ENCODE measurements at places on chromosomes 1 and 21.
A peak's percentile ranks its signal among the peaks of the same experiment; 100 is the strongest.

- DNase-seq = no peak
Observed at GRCh38 chr21:45262616-45263015, 25.1 kb downstream of the POFUT2 start.

- no peak for DNase-seq
Observed at GRCh38 chr21:42534421-42535378, 21.0 kb downstream of the SLC37A1 start.

GRCh38 chr21:44425895-44426662 lies 29.2 kb upstream of the LRRC3 start:
- DNase-seq = no peak

- no peak for DNase-seq
Observed at GRCh38 chr1:35834218-35834617, 26.4 kb downstream of the AGO4 start.

DNA sequence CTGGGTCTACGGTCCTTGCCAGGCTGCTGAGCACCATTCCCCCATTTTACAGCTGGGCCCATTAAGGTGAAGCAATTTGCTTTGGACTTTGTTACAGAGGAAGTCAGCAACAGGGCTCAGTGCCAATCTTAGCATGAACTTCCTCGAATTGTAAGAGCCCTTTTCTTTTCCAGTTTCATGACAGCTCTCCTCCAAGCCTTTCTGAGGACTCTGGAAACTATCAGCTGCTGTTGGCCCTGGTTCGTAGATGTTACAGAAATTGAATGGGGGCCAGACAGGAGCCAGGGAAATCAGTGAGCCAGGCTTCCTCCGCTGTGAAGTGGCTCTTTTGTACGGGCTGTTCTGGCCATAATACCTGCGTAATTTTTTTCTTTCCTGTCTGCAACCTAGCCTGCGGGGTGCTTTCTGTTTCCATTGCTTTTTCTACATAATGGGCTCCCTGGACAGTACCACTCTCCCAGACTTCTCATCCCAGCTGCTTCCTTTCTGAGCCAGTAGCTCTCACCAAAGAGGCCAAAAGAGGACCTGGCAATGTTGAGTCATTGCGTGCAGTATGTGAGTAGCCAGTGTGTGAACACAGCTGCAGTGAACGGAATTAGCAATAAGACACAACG lies 386.3 kb downstream of the DISC1 start:
- DNase-seq = no peak

GRCh38 chr1:180135535-180135934 lies 19.1 kb upstream of the QSOX1 start:
- no peak for DNase-seq

DNA sequence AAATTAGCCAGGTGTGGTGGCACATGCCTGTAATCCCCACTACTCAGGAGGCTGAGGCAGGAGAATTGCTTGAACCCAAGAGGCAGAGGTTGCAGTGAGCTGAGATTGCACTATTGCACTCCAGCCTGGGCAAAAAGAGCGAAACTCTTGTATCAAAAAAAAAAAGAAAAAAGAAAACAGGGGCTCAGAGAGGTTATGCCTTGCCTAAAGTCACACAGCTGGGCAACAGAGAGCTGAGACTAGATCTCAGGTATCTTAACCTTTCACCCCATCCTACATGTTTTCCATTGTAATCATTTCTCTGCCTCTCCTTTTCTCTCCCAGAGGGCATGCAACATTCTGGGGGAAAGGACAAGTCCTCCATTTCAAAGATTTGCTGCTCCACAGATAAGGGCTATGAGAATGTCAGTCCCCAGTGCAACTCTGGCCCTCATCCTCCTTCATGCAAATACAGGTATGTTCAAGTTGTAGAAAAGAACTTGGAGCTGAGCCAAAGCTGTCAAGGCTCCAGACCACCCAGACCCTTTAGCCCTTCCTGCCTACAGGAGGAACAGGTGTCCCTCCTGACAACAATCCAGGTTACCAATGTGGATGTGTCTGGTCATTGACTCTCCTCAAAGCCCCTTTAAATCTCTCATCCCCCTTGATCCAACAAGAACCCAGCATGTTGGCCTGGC lies 6.9 kb downstream of the SLC9A1 start:
- no peak for DNase-seq

GRCh38 chr1:222373831-222374602 lies 173.9 kb downstream of the HHIPL2 start:
- DNase-seq = no peak

- no peak for DNase-seq
Observed at GRCh38 chr1:29896791-29897714, 660.7 kb downstream of the PTPRU start.

DNA sequence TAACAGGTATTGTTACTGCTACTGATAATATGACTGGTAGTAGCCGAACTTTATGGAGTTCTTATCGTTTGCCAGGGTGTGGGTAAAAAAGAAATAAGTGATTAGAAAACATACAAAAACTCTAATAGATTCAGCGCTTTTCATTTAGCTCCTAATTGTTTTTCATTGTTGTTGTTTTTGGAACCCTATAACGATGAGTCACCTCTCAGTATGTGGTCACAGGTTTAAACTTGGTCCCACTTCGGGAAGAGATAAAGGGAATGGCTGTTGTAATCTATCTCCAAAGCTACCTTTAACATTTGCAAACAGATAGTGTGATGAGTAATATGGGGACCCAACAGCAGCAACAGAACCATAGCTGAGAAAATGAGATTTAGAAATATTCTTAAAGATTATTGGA lies 62.7 kb upstream of the BCL10 start:
- DNase-seq = no peak

- no peak for DNase-seq
Observed at GRCh38 chr1:234573711-234574299, 36.2 kb downstream of the IRF2BP2 start.

DNA sequence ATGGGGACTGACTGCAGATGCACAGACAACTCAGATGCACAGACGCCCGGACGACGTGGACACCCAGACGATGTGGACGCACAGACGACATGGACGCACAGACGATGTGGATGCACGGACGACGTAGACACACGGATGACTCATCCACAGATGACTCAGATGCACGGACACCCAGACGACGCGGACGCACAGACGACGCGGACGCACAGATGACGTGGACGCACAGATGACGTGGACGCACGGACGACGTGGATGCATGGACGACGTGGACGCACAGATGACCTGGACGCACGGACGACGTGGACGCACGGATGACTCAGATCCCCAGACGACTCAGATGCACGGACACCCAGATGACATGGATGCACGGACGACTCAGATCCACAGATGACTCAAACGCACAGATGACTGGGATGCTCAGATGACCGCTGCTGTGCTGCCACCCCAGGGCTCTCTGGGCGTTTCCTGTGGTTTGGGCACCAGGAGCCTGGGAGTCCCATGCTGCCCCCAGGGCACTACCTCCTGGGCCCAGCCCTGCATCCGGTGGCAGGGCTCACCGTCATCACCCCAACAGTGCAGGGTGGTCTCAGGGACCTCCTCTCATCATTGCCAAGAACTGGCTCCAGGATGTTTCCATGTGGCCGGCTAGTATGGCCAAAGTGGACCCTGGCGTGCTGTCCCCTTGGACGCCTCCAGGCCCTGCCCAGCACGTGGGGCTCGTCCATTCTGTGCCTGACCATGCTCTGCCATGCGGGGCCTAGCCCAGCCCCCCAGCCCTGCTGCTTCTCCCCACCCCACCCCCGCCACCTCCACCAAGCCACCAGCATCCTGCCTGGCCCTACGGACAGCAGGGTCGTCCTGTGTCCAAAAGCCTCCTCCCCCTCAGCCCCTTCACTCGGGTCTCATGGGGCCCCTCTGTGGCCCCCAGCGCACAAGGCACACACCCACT lies 14.0 kb downstream of the FAAP20 start:
- DNase-seq = no peak

GRCh38 chr1:246146804-246147523 lies 360.1 kb downstream of the SMYD3 start:
- no peak for DNase-seq

DNA sequence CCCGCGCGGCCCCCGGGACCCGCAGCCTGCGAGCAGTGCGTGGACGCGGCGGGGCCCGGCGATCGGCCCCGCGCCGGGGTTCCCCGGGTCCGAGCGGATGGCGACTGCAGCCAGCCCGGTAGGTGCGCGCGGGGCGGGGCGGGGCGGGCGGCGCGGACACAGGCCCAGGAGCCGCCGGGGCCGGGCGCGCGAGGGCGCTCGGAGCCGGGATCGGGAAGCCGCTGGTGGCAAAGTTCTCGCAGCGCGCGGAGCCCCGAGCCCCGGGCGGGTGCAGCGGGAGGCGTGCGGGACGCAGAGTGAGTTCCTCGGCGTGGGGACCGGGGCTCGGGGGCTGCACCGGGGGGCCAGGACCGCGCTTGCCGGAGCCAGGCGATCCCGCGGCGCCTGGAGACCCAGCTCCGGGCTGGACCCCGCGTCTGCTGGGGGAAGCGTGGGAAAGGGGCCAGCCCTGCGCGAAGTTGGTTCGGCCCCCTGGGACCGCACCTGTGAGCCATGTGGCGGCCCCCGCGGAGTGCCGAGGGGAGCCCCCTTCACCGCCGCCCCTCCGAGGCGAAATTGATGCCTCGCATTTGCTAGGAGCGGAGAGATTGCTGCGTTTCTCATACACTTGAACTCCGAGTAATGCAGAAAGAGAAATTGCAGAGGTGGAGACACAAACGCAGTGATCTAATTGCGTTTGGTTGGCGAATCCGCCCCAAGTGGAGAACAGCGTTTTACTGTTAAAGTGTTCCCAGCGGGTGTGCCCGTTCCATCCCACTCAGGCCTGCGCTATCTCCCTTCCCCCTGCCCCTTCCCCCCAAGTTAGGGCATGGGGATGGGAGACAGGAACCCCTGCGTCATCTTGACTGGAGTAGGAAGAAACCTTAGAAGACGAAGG lies 228.9 kb upstream of the TMEM51 start:
- no peak for DNase-seq

DNA sequence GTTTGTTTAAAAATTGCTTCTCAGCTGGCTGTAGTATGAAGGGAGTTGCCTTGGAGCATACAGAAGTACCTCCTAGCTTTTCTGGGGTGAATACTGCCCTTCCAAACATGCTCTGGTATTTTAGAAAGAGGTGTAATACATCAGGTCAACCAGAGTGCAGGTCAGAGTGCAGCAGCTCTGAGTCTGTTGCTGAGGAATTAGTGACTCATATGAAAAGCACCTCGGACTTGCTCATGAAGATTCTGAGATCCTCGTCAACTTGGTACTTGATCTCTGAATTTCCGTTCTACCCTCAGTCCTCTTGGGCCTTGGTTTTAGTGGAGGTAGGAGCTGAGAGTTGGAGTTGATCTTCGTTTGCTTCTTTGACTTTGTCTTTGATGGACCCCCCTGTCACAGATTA lies 67.3 kb downstream of the NOS1AP start:
- no peak for DNase-seq

DNA sequence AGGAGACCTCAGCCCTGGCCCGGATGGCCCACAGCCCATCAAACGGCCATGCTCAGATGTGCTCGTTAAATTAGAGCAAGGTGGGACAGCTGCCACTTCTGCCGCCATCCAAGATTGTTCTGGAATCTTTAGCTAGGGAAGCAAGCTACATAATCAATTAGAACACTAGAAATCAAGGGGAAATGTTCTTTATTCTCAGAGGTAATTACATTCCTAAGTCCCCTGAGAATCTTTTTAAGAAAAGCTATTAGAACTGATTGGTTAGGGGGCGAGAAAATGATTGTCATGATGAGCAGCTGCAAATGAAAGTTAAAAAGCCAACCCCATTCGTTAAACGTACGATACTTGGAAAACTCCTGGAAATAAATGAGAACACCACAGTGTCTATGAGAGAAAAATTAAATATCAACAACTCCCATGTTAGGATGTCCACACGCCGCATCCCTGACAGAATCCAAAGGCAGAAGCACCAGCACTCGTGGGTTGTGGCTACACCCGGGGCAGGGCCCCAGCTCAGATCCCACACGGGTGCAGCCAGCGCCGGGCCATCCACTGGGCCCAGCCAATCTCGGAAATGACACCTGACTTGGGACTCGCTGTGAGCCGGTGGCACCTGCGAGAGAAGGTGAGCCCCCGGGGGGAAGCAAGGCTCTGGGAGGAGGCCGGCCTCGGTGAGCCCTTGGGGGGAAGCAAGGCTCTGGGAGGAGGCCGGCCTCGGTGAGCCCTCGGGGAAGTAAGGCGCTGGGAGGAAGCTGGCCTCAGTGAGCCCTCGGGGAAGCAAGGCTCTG lies 37.6 kb downstream of the KRTAP10-1 start:
- DNase-seq = no peak

GRCh38 chr21:39519835-39520234 lies 68.1 kb downstream of the SH3BGR start:
- DNase-seq = no peak

GRCh38 chr1:200959411-200959921 lies 64.0 kb downstream of the KIF21B start:
- no peak for DNase-seq

GRCh38 chr1:38308780-38309179 lies 262.2 kb upstream of the POU3F1 start:
- DNase-seq = no peak

GRCh38 chr21:41859297-41859980 lies 19.7 kb downstream of the PRDM15 start:
- no peak for DNase-seq

DNA sequence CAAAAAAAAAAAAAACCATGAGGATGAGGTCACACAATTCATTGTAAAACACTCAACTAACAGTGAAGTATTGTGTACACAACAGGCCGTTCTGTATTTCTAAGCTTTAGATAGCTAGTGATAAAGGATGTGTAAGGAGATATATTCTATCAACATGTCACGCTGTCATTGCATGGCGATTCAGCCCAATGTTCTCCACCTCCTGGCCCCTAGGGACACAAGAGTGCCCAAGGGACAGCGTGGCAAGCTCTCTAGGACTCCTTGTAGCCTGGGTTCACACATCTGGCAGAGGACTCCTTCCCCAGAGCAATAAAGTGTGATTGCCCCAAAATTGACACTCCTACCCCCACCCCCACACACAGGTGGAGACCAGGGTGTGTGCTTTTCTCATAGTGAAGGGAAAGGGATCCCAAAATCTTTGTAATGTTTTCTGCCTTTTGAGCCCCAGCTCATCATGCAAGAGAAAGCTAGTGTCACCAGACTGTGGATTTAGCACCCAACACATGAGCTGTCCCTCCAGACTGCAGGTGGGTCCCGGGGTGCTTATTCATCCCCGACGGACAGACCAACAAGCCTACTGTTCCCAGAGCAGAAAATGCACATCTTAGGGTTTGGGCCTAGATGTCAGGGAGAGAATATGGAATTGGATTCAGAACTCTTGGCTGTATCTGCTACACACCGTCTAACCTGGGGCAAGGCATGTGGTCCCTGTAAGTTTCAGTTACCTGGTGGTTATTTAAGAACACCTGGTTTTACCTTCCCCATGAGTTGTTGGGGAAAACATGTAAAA lies 11.5 kb downstream of the TMPRSS3 start:
- no peak for DNase-seq

- DNase-seq = no peak
Observed at GRCh38 chr1:182607566-182607965, 3.4 kb upstream of the RGS16 start.

- peak; percentile 86 for DNase-seq
Observed at GRCh38 chr1:159924025-159924790, 1.1 kb downstream of the TAGLN2 start.

GRCh38 chr21:33325222-33326067 lies 675 bp downstream of the IFNAR1 start:
- DNase-seq = peak; percentile 83

GRCh38 chr1:1989102-1989542 lies 14.5 kb downstream of the CFAP74 start:
- no peak for DNase-seq
